ENCODE measurements at places on chromosomes 16 and 17. TPM values are rescaled to one million over a fixed set of nuclear protein-coding genes. Genes with fewer than 3 reads are reported as not detected.

- H3K36me3 ChIP-seq: no peaks in the 10 kb centered on the region
- no peaks in the 10 kb centered on the region for H3K4me1 ChIP-seq
- no peaks in the 10 kb centered on the region for H3K27me3 ChIP-seq
Measured at GRCh38 chr17:55965051-55965450, 188.2 kb upstream of the ANKFN1 start.

RAPGEFL1 gene
- 6.8 TPM for total RNA-seq

GALK1 gene
- 27.3 TPM for total RNA-seq

ADAD2 gene
- not detected for total RNA-seq

DNA sequence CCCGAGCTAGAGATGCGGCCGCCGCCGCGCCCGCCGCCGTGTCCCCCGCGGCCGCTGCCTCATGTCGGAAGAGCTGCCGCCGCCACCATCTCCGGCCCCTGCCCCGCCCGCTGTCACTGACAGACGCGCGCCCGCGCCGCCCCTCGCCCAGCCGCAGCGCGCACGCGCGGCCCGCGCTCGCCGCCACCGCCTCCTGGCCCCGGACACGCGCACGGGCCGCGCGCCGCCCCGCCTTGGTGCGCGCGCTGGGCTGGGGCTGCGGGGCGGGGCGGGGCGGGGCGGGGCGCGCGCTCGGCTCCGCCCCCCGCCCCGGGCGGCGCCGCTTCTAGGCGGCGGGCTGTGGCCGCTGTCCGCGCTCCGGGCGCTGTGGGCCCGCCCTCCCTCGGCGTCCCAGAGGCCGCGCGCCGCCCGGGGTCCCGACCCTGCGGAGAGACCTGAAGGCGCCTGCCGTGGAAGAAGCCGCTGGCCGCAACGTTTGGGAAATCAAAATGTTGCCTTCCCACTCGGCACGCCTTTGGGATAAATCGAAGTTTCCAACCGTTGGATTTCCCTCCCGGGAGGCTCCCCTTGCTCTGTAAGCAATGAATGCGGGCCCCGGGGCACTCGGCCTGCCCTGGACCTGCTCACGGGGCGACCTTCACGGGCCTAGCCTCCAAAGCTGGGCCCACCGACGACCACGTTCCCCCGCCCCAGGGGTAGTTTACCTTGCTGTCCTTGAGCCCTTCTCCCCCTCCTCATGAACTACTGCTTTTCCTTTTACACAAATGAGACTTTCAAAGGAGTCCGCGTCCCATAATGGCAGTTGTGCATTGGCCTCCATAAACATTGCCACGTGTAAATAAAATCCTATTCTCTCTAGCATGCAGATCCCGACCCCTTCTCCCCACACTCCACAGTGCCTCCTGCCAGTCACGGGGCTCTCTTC lies at the start of gene ADCY9:
Gene ADCY9 (minus strand): TSS at position 118 of the 925 bp plus-strand sequence. CDS start 1,000 bp downstream, outside the sequence.
- no peaks in the 10 kb centered on the region for H3K36me3 ChIP-seq
- peak; percentile 96 for DNase-seq
- peak within 1 kb of the TSS; percentile 61 for H3K4me3 ChIP-seq
- H3K27me3 ChIP-seq: peaks cover 58% of the 10 kb centered on the region

- no peaks in the 10 kb centered on the region for H3K36me3 ChIP-seq
- no peak overlapping the region for H3K4me3 ChIP-seq
- no peaks in the 10 kb centered on the region for H3K27me3 ChIP-seq
- H3K27ac ChIP-seq: no peak overlapping the region
Measured at GRCh38 chr17:39551879-39552278, 55.8 kb downstream of the NEUROD2 start.

PRDM7 gene
- total RNA-seq: not detected
